H1 (cell line): ENCODE measurements at places on chromosomes 16 and 17. TPM values are rescaled to one million over a fixed set of nuclear protein-coding genes. Genes with fewer than 3 reads are reported as not detected.

DNA sequence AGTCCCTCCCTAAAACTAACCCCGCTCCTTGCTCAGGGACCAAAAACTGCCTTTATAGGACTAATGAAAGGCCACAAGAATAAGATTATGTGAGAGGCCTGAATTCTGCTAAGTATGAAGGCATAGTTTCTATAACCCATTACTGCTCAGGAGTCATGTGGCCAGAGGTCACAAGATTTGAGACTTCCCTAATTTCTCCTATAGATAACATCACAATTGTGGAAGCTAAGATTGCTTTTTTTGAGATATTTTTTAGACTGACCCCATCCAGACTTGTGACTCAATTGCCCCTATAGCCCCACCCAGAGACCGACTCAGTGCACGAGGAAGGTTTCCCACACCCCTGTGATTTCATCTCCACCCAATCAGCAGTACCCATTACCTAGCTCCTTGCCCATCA lies 504.1 kb upstream of the GOT2 start:
- DNase-seq: no peak

DNA sequence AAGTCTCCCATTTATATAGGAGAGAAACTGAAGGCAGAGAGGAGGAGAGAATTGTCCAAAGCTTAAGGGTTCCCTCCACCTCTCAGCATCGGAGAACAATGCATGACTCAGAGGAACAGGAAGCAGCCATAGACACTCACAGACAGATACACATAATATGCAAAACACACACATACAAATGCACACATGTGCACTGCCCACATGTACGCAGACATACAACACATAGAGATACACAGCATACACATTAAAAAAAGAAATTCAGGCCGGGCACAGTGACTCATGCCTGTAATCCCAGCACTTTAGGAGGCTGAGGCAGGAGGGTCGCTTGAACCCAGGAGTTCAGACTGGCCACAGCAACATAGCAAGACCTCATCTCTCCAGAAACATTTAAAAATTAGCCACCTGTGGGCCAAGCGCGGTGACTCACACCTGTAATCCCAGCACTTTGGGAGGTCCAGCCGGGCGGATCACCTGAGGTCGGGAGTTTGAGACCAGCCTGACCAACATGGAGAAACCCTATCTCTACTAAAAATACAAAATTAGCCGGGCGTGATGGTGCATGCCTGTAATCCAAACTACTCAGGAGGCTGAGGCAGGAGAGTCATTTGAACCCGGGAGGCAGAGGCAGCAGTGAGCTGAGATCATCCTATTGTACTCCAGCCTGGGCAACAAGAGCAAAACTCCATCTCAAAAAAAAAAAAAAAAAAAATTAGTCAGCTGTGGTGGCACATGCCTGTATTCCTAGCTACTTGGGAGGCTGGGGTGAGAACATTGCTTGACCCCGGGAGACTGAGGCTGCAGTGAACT lies 11.3 kb downstream of the ERAL1 start:
- no peak for DNase-seq

LLGL1 gene
- 71.3 and 72.8 TPM in 2 replicates for total RNA-seq

HEATR3 gene
- total RNA-seq: 22.2 and 29.2 TPM in 2 replicates

DNA sequence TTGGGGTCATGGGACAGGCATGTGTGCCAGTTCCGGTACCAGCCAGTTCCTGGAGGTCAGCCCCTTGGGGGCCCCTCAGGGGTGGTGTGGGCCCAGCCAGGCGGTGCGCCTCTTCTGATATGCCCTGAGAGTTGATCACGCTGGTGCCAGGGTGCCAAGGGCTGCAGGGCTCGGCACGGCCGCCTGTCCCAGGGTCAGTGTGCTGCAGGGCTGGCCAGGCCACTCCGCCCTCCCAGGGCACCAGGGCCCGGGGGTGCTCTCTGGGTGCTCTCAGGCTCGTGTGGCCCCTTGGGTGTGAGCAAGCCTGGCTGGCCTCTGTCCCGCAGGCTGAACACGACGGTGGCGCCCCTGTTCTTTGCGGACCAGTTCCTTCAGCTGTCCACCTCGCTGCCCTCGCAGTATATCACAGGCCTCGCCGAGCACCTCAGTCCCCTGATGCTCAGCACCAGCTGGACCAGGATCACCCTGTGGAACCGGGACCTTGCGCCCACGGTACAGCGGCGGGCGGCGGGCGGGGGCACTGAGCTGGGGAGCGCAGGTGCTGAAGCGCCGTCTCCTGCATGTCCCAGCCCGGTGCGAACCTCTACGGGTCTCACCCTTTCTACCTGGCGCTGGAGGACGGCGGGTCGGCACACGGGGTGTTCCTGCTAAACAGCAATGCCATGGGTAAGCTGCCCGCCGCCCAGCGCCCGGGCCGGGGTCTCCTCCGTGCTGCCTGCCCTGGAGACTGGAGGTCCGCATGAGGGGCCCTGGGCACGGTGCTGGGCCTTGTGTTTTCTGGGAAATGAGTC lies 6.0 kb downstream of the GAA start:
- DNase-seq: no peak

DNA sequence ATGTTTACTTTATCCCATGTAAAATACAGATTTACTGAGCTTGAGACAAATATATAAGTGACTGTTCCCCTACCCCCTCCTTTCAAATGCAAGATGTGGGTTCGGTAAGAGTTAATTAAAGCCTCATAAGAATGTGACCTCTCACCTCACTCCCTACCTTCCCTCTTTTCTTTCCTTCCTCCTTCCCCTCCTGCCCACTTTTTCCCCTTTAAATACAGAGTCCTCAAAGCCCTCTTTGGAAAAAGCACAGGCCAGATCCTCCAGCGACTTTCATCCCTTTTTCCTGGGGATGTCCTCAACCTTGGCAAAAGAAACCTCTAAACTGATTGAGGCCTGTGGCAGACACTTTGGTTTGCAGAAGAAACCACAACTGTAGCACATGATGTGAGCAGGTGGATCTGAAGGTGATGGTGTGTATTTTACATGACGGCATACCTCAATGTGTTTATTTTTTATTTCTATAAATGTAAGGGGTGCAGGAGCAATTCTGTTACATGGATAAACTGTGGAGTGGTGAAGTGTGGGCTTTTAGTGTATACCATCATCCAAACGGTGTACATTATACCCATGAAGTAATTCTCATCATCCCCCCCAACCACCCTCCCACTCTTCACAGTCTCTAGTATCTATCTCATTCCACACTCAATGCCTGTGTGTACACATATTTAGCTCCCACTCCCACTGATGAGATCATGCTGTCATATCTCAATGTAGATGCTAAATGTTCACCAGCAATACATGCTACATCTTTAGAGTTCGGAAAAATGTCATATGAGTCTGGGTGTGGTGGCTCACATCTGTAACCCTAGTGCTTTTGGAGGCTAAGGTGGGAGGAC lies 77.7 kb downstream of the XYLT1 start:
- no peak for DNase-seq

DNA sequence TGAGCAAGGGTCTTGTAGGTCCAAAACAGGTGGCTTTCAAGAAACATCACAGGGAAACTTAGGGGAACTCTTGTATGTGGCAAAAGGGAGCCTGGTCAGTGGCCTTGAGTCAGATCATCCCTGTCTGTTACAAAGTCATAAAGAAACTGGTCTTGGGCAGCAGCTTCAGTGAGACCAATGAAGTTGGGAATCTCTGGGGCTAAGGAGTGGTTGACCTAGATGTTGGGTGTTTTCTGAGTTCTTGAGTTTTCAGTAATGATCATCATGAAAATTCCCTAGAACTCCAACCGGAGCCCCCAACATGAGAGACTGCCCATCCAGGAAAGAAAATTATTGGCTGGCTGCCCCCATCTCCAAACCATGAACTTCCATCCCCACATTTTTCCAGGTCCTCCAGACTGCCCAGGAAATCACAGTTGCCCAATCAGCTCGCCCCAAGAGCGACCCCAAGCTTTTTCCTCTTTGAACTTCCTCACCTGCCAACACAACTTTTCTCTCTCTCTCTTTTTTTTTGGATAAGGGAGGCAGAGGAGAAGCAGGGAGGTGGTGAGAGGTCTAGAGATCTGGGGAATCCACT lies 3.9 kb downstream of the CCR7 start:
- no peak for DNase-seq
